NCI-H1694 treated with DMSO at 0.1 percent for 48 hours (cell line): ENCODE measurements at places on chromosomes 6 and 20.
A peak's percentile ranks its signal among the peaks of the same experiment; 100 is the strongest.

DNA sequence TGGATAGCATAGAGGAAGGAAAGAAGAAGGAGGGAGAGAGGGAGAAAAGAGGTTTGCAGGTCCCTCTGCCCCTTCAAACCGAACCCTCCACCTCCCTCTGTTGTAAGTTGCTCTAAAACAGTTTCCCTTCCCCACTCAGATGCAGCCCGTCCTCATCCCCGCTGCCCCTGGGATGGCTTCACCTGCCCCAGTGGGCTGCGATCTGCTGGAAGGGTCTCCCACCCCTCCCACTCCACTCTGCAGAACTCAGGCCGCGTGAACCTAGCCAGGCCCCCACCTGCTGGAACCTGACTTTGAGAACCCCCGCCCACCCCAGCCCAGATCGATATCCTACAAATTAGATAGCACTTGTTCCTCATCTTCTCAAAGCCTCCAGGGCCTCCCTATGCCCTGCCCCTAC lies 190.8 kb downstream of the DLL1 start:
- no peak for DNase-seq

GRCh38 chr20:63054103-63054474 lies 47.3 kb upstream of the BHLHE23 start:
- DNase-seq, result no peak

GRCh38 chr20:22823119-22823518 lies 212.0 kb upstream of the SSTR4 start:
- no peak for DNase-seq

GRCh38 chr20:35207950-35208611 lies 18.4 kb upstream of the MMP24 start:
- peak; percentile 68 for DNase-seq

DNA sequence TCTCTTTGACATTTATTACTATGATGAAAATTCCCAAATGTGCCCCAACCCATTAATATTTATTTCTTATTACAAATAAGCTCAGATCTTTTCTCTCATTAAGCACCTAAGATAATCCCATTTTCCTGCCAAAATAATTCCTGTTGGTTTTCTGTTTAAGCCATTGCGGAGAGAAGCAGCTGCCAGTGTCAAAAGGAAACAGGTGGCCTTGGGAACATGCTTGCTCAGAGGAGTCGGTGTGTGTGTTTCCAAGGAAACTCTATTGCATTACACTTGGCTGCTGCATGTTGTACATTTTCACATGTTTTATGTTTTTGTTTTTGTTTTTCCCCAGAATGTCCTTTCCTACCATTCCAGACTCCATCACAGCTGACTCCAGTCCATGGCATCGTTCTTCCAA lies 56.4 kb downstream of the CD24 start:
- peak; percentile 74 for DNase-seq

DNA sequence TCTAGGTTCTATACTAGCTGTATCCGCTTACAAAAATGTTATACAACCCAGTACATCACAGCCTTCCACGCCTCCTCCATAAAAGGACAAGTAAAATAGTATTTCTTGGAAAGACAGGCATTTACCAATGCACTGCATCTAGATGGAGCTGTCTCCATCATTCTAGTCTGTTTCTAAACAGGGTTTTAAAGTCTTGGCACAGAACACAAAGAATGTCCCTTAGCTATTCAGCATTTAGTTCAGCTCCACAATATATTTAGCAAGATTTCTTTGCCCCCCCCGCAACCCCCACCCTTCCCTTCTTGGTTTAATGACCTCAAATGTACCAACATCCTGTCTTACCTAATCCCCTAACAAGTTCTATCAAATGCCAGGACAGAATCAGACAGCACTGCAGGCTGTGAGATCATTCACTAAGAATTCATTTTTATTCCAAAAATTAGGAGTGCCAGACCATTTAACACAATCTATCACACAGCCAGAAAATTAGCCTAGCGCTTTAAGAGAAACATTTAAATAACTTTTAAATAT lies 198.6 kb downstream of the BACH2 start:
- peak; percentile 23 for DNase-seq

GRCh38 chr6:38271081-38271480 lies 368.6 kb downstream of the BTBD9 start:
- no peak for DNase-seq

DNA sequence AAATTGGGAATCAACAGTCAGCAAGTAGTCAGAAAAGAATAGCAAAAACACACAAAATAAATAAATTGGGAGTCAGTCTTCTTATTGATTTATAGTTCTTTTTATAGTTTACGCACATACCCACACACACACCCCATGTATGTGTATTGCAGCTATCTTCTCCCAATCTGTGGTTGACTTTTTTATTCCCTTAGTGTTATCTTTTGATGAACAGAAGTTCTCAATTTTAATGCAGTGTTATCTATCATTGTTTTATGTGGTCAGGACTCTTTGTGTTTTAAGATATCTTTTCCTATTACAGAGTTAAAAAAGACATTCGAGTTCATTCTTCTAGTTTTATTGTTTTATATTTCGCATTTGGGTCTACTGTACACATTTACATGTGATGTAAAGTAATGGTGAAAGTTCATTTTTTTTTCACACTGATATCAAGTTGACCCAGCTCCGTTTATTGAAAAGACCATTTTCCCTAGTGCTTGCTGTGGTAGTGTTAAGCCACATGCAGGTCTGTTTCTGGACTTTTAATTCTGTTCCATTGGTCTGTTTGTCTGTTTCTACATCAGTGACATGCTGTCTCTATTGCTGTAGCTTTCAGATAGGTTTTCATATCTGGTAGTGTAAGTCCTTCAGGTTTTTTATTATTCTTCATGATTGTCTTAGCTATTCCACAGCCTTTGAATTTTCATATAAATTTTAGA lies 78.4 kb downstream of the ZFAND3 start:
- no peak for DNase-seq

GRCh38 chr6:29872791-29873190 lies 45.2 kb downstream of the HLA-G start:
- no peak for DNase-seq

- no peak for DNase-seq
Measured at GRCh38 chr20:8315639-8316573, 183.8 kb downstream of the PLCB1 start.

DNA sequence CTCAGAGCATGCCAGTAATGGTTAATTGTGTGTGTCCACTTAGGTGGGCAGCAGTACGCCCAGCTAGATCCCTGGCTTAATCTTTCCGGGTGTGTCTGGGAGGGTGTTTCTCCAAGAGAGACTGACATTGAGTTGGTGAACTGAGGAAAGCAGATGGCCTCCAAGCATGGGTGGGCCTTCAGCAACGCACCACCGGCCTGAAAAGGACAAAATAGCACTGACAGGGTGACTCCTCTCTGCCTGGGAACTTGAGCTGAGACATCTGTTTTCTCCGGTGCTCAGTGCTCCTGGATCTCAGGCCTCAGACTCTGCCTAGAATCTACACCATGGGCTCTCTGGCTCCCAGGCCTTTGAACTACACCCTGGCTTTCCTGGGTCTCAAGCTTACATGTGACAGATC lies 43.2 kb downstream of the C6orf118 start:
- DNase-seq, result no peak

- DNase-seq, result no peak
Measured at GRCh38 chr6:127199470-127199869, 67.2 kb upstream of the RNF146 start.

DNA sequence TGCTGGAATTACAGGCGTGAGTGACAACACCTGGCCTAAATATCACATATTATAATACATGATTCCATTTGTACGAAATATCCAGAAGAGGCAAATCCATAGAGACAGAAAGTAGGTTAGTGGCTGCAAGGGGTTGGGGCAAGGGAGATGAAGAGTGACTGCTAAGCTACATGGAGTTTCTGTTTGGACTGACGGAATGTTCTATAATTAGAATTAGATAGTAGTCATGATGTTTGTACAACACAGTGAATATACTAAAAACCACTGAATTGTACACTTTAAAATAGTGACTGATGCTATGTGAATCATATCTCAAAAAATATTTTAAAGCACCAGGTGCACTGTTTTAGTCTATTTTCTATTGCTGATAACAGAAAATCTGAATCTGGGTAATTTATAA lies 3.7 kb upstream of the HEBP2 start:
- no peak for DNase-seq

- DNase-seq, result no peak
Measured at GRCh38 chr6:42250274-42250931, 32.7 kb upstream of the MRPS10 start.

DNA sequence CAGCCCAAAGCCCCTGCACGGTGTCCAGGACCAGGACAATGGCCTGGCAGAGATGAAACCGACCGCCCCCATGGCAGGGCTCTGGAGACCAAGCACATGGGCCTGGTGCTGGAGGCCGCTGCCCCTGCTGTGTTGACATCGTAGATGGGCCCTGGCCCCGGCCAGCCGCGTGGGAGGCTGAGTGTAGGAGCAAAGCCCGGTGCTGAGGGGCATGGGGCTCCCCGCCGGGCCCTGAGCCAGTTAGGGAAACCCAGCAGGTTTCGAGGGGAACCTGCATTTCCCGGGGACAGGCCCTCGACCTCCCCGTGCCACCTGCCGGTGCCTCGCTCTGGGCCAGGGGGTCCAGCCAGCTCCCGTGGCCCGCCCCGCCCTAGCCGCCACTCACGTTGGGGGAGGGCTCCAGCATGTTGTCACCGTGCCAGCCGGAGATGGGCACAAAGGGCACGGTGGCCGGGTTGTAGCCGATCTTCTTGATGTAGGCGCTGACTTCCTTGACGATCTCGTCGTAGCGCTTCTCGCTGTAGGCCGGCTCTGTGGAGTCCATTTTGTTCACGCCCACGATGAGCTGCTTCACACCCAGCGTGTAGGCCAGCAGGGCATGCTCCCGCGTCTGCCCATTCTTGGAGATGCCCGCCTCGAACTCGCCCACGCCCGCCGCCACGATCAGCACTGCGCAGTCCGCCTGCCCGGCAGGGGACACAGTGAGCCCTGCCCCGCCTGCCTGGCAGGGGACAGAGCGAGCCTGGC lies 4.3 kb downstream of the EEF1A2 start:
- DNase-seq, result no peak

- no peak for DNase-seq
Measured at GRCh38 chr6:124873066-124873410, 89.2 kb upstream of the RNF217 start.

- DNase-seq, result no peak
Measured at GRCh38 chr6:166366921-166367320, 15.8 kb downstream of the MPC1 start.

- no peak for DNase-seq
Measured at GRCh38 chr6:164379795-164380194, 929.6 kb downstream of the C6orf118 start.

GRCh38 chr6:4323322-4323721 lies 187.9 kb upstream of the ECI2 start:
- no peak for DNase-seq

DNA sequence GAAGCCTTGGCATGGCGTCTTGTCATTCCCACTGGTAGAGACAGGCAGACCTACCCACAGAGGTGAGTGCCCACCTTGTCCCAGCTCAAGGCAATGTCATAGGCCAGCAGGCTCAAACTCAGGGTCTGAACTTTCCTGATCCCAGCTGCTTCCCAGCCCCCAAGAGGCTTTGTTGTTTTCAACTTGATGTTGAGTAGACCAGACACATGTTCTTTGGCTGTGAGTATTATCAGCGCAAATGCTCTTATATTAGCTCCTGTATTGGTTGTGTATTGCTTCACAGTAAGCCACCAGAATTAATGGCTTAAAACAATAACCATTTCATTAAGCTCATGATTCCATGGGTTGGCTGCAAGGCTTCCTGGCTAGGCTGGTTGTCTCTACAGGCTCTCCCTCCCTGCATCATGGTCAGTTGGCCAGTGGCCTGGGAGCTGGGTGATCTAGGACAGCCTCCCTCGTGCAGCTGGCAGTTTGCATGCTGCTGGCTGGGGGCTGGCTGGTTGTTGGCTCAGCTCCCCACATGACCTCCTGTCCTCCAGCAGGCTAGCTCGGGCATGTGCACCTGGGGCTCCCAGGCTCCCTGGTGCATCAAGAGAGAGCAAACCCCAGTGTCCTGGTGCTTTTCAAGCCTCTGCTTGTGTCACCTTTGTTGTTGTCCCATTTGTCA lies 21.6 kb downstream of the TOX2 start:
- no peak for DNase-seq

DNA sequence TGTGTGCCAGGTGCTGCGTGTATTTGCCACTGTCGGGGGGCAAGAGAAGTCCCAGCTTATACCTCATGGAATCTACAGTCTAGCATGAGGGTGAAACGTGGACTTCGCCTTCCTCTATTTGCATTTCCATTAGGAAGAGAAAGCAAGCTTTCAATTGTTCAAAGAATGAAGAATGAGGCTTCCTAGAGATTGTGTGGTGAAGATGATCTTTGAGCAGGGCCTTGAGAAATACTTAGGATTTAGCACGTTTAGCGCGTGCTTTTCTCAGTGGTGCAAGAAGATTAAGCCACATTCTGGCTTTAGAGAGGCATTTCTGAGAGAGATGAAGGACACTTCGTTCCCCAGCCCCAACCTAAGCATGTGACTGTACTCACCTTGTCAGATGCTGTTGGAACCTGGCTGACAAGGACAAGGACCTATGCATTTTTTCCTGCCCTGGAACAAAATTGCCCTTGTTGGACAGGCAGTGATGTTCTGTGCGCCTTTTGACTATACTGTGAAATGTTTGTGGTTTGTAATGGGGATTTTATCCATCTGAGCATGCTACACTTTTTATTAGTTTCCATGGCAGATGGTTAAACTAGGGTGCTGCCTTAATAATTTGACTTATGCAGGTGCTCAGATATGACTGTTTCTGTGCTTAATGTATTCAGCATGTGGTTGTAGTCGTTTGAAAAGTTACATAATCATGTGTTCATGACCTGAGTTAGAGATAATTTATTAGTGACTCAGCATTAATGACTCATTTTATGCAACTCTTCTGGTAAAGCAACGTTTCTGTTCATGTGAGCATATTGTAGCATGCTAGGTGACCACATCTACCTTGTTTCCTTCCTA lies 10.7 kb downstream of the TULP4 start:
- DNase-seq, result no peak

DNA sequence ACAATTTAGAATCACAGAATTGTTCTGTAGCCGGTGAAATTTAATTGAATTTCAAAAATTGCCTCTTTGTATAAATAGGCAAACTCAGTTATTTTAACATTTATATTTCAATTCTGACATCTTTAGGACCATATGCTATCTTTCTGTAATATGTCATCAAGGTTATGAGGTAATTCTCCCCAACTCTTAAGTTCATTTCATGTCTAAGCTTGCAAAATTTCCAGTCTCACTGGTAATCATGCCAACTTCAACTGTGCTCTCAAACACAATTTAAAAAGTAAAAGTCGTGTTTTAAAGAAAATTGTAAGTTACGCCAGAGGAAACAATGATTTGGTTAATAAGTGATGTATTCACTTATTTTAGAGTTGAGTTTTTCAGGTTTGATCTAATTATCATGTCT lies 1.4 kb downstream of the NCOA7 start:
- no peak for DNase-seq

GRCh38 chr6:107179004-107179403 lies 63.7 kb upstream of the BEND3 start:
- peak; percentile 2 for DNase-seq

- no peak for DNase-seq
Measured at GRCh38 chr20:19408971-19409370, 196.5 kb downstream of the SLC24A3 start.

DNA sequence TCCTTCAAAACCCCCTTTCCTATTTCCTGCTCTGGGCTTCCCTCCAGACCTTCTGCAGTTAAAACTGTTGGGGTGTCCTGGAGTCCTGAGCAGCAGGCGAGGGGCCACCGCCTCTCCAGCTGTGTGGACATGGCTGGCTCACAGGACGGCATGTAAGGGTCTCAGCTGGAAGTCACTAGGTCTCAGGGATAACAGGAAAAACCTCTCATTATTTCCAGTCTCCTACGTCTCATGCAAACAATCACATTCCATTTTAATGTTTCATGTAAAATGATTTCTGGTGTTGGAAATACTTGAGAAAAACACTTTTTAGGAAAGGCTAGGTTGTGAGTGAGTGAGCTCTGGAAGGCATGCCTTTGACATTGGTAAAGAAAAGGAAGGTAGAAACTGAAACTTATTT lies 158.7 kb downstream of the SCML4 start:
- DNase-seq, result no peak
